Stimulated activated CD4-positive, alpha-beta T cell treated with anti-CD3 and anti-CD28 coated beads, Interleukin-15, amount 100 ng/mL, for 48 hours (primary cell): ENCODE measurements at places on chromosomes 1 and 21.

GRCh38 chr1:160375788-160376524 is 9.1 kb downstream of the NHLH1 start:
- DNase-seq = no peak

- peak; percentile 40 for DNase-seq
Observed at GRCh38 chr1:6157528-6158174, 22.5 kb downstream of the CHD5 start.

DNA sequence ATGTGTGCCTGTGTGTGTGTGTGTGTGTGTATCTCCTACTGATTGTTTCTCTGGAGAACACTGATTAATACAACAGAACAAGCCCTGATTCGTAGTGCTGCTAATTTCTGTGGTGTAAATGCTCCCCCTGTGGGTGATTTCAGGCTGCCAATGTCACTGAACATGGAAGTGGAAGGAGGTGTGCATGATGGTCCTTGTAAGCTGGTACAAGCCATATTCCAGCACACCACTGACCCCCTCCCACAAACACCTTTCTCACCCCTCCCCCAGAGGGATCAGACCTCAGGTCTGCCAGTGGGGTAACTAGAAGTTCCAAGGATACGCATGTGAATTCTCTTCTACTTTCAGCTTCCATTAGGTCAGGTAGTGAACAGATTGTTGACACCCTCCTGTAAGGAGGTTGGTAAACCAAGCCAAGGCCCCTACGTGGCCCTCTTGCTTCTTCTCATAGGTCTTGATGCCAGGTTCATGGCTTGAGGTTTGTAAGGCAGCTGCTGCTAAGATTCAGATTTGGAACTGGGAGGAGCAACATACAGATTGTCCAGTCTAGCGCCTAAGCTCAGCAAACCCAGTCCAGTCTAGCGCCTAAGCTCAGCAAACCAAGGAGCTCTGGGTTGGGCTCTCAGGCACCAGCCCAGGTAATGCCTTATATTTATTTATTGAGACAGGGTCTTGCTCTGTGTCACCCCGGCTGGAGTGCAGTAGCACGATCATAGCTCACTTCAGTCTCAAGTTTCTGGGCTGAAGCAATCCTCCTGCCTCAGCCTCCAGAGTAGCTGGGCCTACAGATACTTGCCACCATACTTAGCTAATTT is 38.7 kb downstream of the DHCR24 start:
- no peak for DNase-seq

DNA sequence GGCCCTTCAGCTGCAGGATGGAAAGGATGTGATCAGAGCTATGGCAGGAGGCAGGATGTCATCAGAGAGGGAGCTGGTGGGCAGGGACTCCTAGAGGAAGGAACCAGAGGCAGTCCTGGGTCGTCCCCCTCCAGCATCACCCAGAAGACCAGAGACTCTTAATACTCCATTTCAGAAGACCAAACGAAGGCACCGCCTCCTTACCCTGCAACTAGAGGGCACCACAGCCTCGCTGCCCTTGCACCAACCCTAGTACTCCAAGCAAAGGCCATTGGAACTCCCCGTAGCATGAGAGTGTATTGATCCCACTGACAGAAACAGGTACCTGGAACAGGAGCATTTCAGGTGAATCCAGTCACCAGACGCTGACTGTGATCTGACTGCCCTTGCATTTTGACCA is 598.1 kb downstream of the NPHP4 start:
- no peak for DNase-seq

DNA sequence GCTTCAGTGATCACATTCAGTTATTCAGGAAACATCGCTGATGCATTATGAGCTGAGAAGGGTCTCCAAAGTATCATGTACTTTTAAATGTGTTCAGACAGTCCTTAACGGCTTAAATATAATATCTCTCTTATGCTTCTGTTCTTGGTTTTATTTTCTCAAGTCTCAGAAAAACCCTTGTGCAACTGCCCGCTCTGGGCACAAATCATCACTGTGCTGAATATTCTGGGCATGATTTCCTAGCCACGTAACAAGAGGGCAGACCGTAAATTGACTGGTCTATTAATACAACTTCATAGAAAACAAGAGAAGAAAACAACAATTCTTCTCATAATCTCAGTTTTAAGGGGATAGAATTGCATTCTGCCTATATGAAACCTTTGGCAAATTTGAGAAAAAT is 96.5 kb upstream of the EXO1 start:
- DNase-seq = no peak

DNA sequence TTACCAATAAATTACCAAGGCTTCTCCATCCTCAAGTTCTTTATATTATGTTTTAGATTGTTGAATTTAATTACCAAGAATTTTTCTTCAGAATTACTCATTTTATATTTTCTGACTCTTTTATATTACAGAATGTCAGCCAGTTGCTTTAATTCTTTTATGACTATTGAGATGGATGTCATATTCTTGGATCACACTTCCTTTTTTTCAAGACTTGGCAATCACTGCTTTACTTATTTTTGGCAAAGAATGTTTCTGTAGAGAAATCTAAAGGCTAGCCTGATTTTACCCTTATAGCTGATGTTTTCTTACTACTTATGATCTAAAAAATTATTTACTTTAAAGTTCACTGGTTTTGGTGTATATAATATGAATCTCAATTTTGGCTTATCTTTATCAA is 721.1 kb upstream of the TMPRSS15 start:
- DNase-seq = no peak

DNA sequence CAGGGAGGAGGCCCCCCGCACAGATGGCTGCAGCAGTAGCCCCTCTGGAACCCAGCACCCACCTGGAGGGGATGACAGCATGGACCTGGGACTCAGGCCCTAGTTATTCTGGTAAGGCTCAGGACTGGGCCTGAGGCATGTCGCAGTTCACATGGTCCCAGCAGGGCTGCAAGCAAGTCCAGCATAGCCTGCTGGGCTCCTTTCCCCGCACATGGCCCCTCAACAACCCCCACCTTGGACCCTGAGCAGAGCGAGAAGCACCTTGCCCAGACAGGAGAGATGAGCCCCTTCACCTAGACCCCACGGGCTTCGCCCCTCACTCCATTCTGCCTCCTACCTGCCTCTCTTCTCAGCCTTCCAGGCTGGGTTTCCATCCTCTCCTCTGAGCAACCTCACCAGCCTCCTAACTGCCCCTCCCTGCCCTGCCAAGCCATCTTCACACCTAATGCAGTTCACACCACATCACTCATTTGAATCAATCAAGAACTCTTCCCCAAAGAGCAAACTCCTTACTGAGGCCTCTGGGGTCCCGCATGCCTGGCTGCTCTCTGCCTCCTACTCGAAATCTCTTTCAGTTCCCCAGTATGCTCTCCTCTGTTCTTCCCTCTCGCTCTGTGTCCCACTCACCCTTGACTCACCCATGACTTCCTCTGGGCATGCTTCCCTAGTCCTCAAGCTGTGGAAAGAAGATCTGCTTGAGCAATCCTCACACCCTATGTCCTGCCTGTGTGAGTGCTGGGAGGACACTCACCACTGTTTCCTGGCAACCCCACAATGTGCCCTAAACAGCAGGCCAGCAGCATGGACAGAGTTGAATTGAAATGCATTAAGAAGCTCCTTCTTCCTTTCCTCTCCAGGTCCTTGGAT is 9.4 kb upstream of the THEMIS2 start:
- no peak for DNase-seq

- no peak for DNase-seq
Observed at GRCh38 chr1:2313651-2314261, 77.6 kb downstream of the MORN1 start.

DNA sequence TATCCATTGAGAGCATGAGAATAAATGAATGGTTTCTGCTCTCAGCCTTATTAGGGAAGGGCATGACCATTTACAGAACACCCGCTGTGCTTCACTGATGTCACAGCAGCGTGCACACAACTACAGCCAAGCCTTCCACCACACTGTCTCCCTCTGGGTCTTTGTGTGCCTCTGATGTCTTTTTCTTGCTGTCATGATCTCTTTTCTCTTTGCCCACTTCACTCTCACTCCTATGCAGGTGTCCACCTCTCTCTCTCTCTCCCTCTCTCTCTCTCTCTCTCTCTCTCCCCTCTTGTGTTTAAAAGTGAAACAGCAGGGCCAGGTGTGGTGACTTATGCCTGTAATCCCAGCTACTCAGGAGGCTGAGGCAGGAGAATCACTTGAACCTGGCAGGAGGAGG is 232.5 kb upstream of the JUN start:
- DNase-seq = no peak
